ENCODE measurements at places on chromosomes 6 and 20. TPM values are rescaled to one million over a fixed set of nuclear protein-coding genes. Genes with fewer than 3 reads are reported as not detected.

DNA sequence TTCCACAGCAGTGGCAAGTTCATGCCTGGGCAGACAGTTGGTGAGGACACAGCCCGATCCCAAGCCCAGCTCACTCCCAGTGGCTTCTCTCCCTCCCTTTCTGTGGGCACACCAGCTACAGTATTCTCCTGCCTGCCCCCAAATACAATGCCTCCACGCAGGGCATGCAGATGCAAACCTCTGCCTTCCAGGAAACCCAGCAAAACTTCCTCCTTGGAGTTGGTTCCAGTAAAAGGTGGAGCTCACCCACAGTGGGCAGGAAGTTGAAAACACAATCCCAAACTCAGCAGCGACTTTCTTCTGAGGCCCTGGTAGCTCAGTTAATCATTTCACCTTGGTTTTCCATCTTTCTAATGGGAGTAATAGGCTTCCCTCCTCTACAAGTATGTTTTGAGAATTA lies 93.7 kb downstream of the LY86 start:
- no peak for DNase-seq

- DNase-seq = no peak
Observed at GRCh38 chr20:43550456-43550855, 8.4 kb upstream of the SGK2 start.

DNA sequence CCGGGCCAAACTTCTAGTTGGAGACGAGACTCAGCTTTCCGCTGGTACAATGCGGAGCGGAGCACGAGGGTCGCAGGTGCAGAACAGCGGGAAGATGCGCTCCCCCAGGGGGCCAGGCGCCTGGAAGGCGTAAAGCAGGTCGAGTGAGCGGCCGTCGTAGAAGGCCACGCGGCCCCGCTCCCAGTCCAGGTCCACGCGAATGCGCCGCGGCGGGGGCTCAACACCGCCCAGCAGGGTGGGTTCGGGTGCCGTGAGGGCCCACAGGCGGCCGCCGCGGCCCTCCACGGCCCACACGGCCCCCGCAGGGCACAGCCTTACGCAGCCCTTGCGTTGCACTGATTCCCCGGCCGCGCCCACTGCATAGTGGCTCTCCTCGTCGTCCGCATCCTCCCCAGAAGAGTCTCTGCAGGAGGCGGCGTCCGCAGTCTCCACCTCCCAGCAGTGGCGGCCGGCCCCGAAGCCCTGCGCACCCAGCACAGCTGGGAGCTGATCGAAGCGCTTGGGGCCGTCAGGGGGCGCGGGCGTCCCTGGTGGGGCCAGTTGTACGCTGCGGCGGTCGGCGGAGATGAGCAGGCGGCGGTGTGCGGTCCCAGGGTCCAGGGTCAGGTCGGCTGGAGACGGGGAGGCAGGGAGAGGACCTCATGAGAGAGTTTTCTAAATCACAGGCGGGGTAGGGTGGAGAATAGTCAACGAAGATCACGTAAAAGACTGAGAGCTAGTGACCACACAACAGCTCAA lies 4.3 kb downstream of the PPP1R11 start:
- DNase-seq = no peak

- DNase-seq = no peak
Observed at GRCh38 chr6:131955192-131955591, 4.0 kb upstream of the CCN2 start.

- no peak for DNase-seq
Observed at GRCh38 chr6:107720717-107721116, 103.4 kb downstream of the SCML4 start.

Gene KCNS1
- total RNA-seq = 0.95 TPM

Gene SLPI
- not detected for total RNA-seq

Gene CITED2
- 1,671 TPM for total RNA-seq
